ENCODE measurements at places on chromosomes 12 and 14. TPM values are rescaled to one million over a fixed set of nuclear protein-coding genes. Genes with fewer than 3 reads are reported as not detected.

ACOT4 gene
- total RNA-seq, result 1.8 TPM

SLC6A15 gene
- total RNA-seq, result 1.1 TPM

KRT86 gene
- total RNA-seq, result 9.3 TPM

NXPH4 gene
- not detected for total RNA-seq

TAS2R46 gene
- total RNA-seq, result 1.2 TPM

NTF3 gene
- total RNA-seq, result 24.4 TPM

OAS1 gene
- 9.4 TPM for total RNA-seq

SAMD15 gene
- total RNA-seq, result not detected

DNA sequence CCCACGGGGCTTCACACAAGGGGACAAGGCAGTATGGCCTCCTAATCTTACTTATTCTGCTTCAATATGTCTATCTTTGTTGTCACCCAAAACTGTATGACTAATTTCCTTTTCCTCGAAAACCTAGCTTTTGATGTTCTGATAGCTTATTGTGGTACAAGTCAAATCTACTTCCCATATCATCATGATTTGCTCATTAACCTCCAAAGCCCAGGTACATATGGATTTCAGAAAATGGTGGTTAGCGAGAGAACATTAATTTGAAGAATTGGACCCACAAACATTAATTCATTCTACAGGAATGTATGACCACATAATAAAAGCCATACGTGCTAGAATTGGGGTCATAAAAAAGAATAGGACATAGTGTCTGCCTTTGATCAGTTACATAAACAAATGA is 412.5 kb downstream of the CCDC91 start:
- DNase-seq, result no peak
- H3K4me3 ChIP-seq, result no peak overlapping the region
- H3K27me3 ChIP-seq, result no peaks in the 10 kb centered on the region

DNA sequence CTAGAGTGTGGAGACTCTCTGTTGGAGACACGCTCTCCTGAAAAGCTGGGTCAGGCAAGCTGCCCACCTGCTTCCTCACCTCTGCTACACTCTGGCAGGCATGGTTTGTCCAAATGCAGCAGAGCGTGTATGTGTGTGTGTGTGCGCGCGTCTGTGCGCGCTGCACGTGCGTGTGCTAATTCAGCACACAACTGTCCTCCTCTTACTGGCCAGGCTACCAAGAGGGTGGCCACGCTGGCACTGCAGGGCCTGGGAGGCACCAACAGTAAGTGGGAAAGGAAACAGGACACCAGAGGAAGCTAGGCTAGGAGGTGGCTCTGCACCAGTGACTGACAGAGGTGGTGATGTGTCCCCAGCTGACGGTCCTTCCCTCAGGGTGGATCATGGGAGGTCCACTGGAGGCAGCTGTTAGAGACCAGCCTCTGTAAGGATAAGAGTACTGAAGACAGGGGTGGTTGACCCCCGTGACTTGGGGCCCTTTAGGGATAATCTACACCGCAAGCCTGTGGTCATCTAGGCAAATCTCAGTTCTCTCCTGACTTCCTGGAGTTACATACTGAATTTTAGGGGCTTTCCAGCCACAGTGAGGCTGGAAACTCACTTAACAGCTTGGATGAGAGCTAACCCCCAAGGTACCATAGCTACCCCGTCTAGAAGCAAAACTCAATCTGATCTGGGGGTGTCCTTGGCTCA is 15.6 kb upstream of the TFCP2 start:
- H3K4me1 ChIP-seq, result no peaks in the 10 kb centered on the region
- no peaks in the 10 kb centered on the region for H3K27me3 ChIP-seq
- H3K27ac ChIP-seq, result no peak overlapping the region
- no peak for DNase-seq

DNA sequence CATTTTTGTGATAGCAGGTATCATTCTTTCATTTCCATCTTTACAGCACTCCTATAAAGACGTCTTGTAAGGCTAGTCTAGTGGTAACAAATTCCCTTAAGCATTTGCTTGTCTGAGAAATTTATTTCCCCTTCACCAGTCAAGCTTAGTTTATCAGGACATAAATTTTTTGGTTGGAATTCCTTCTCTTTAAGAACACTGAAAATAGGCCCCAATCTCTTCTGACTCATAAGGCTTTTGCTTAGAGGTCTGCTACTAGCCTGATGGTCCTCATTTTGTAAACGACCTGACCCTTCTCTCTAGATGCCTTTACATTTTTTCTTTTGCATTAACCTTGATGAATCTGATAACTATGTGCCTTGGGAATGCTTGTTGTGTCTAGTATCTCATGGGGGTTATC is 20.3 kb downstream of the OLR1 start:
- DNase-seq, result no peak
- H3K27ac ChIP-seq, result no peak overlapping the region
- no peak overlapping the region for H3K4me3 ChIP-seq
- H3K36me3 ChIP-seq, result no peaks in the 10 kb centered on the region
- peaks cover 7% of the 10 kb centered on the region for H3K4me1 ChIP-seq
- no peaks in the 10 kb centered on the region for H3K27me3 ChIP-seq

DNA sequence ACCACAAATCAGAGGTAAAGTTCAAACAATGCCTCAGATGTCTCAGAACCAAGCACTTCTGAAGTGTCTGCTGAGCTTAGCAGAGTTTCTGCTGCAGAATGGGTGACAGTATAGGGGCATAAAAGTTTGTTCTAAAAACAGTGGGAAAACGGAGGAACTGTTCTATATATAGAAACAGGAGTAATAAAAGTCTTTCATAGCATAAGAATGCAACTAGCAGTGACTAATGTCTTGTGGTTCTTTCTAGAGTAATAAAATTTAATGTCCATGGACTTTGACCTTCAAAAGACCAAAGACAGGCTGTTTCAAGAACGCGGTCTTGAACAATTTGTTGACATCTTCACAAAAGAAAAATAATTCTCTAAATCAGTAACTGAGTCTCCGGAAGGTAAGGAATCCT is 107.5 kb upstream of the FAR2 start:
- H3K27me3 ChIP-seq, result no peaks in the 10 kb centered on the region
- H3K36me3 ChIP-seq, result no peaks in the 10 kb centered on the region
- H3K4me1 ChIP-seq, result peaks cover 9% of the 10 kb centered on the region
- H3K27ac ChIP-seq, result no peak overlapping the region

- no peaks in the 10 kb centered on the region for H3K36me3 ChIP-seq
- peaks cover 55% of the 10 kb centered on the region for H3K4me1 ChIP-seq
- H3K4me3 ChIP-seq, result no peak overlapping the region
- no peak for DNase-seq
- H3K27me3 ChIP-seq, result no peaks in the 10 kb centered on the region
Measured at GRCh38 chr12:111435661-111436201, 30.0 kb downstream of the SH2B3 start.

GRCh38 chr12:121992059-121992879 is 29.4 kb upstream of the BCL7A start:
- H3K4me1 ChIP-seq, result peaks cover 9% of the 10 kb centered on the region
- H3K36me3 ChIP-seq, result no peaks in the 10 kb centered on the region
- H3K4me3 ChIP-seq, result no peak overlapping the region
- no peak for DNase-seq

GRCh38 chr12:64098709-64099354 is 123.3 kb downstream of the KICS2 start:
- no peak overlapping the region for H3K27ac ChIP-seq
- H3K4me1 ChIP-seq, result no peaks in the 10 kb centered on the region
- DNase-seq, result no peak
- H3K27me3 ChIP-seq, result no peaks in the 10 kb centered on the region

DNA sequence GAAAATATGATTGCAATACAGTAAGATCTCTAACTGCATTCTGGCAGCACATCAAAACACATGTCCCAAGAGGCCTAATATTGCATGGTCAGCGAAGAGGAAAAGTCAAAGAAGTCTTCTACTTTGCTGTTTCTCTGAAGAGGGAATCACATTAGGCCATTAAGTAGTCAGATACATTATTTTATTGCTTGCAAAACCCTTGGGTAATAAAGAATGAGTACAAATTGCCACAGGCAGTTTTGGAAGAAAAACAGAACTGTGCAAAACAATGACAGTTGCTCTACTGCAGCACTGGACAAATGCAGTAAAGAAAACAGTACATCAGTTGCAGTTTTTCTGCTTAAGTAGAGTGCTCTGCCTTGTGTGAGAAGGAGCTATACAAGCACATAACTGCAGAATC is 211.9 kb downstream of the MED13L start:
- no peaks in the 10 kb centered on the region for H3K36me3 ChIP-seq
- no peak overlapping the region for H3K27ac ChIP-seq
- peaks cover 46% of the 10 kb centered on the region for H3K4me1 ChIP-seq
- H3K4me3 ChIP-seq, result no peak overlapping the region
- H3K27me3 ChIP-seq, result no peaks in the 10 kb centered on the region

DNA sequence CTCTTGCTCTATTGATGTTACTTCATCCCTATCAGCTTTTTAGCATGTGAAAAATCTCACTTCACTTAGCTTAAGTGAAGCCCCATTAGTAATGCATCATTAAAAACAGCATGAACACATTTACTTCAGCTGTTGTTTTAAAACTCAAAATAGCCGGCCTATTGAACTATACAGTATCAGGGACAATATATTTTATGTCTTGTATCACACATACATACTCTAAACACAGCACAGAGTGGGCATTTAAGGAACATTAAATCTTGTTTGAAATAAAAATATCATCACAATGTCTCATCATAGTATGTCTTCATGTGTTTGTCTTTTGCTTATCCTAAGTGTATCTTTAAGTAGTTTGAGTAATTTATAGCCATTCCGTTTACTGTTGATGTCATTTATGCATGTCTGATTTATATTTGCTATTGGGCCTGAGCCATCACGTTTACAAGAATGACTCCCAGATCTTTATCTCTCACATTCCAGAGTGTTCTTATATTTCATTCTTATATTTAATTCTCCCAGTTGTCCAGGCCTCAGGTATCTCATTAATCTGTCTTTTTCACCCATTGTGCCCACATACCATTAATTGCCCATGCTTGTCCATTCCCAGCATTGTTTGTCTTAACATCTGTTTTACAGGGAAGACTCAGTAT is 57.5 kb downstream of the ARHGAP5 start:
- no peak overlapping the region for H3K27ac ChIP-seq
- no peak for DNase-seq
- peaks cover 3% of the 10 kb centered on the region for H3K4me1 ChIP-seq
- no peaks in the 10 kb centered on the region for H3K27me3 ChIP-seq
- peaks cover 7% of the 10 kb centered on the region for H3K36me3 ChIP-seq
